ELR (cell line): ENCODE measurements at places on chromosomes 7 and 10.
A peak's percentile ranks its signal among the peaks of the same experiment; 100 is the strongest.

DNA sequence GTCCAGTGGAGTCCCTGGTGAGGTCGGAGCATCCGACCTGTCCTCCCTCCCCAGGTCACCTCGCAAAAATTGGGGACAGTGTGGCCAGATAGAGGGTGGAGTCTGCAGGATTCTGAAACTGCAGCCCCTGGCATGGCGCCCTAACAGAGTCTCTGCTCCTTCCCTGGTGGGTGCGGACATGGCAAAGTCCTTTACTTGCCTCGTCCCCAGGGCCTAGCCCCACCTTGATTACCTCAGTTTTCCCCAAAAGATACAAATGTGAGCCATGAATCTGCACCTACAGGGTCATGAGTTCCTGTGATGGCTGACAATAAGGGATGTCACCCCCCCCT, 47.7 kb downstream of the NPVF start:
- DNase-seq: no peak

DNA sequence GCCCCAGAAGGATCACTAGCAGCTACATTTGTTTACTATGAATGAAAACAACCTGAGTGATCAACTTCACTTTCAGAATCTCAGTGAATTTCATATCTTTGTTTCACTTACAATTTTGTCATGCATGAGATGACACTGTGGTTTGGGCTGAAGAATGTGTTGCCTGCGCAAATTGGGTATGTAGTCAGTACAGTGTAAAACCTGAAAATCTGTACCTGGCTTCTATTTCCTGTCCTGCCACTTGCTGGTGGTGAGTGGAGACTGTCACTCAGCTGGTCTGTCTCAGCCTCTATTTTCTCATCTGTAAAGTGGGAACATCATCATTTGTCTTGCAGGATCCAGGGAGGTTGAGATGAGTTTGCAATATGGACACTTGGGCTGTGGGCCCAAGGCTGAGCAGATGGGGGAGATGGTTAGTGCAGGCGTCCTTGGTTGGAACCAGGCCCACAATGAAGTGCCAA, 118.0 kb downstream of the WDFY4 start:
- no peak for DNase-seq

DNA sequence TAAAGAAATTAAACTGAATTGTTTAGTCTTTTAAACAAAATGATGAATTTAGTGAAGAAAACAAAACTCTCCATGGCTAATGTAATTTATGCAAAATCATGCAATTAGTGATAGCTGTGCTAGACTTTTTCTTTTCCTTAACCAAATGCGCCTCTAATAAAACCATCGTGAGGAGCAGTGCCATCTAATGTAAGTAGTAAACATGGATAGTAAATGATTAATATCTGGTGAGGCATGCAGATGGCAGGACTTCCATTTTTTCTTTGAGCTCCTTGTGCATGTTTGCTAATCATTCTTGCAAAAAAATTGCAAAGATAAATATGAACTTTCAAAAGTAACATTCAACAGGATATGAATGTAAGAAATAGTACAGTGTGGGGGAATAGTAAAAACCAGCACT, 2.3 kb downstream of the INSYN2A start:
- DNase-seq: no peak

DNA sequence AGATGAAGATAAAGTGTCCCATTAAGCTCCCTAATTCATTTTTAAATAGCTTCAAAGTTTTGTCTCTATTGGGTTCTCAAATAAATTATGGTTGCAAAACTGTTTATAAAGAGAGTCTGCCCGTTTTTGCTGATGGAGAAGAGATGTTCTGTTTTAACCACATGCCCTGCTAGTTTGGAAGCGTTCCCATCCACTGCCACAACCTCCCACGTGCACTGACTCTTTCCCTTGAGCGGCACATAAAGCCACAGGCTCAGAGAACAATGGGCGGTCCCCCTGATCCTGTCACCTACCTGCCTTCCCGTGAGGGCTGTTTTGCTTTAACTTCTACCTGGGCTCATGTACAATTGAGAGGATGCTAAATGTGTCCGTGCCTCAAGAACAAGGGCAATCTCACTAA, 65.5 kb downstream of the CPVL start:
- no peak for DNase-seq

- no peak for DNase-seq
These were observed 779.9 kb downstream of the GRM8 start for GRCh38 chr7:126472825-126473224.

DNA sequence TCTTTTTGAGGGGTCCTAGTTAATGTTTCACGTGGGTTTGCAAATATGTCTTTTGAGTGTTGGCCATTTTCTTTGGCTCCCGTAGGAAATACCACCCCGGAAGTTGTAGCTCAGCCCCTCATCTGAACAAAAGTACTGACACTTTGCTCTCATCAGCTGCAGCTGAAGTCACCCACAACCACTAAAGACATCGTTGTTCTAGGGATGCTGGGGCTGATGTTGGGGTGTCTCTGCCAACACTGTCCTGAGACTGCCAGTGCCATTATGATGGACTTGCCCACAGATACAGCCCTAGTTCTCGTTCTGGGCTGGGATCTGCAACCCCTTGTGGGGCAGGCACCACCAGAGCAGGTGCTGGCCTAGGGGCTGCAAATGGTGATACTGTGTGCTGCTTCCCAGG, 82.6 kb upstream of the ARHGAP21 start:
- DNase-seq: no peak

GRCh38 chr7:137927386-137927785, 74.5 kb downstream of the CREB3L2 start:
- DNase-seq: no peak

DNA sequence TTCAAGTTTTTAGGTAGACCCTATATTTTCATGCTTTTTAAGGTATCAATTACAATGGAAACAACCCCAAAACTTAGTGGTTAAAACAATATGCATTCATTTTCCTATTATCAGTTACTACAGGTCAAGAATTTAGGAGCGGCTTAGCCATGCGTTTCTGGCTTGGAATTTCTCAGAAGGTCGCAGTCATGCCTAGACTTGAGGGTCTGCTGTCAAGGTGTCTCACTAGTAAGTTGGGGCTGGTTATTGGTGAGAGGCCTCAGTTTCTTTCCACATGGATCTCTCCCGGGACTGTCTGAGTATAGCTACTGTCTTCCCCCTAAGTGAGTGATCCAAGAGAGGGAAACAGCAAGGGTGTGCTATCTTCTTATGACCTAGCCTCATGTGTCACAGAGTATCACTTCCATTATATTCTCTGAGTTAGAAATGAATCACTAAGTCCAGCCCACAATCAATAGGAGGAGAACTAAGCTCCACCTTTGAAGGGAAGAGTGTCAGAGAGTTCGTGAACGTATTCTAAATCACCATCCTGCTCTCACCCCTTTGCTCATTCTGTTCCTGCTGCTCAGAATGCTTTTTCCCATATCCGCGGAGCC, 80.5 kb downstream of the RTKN2 start:
- no peak for DNase-seq

DNA sequence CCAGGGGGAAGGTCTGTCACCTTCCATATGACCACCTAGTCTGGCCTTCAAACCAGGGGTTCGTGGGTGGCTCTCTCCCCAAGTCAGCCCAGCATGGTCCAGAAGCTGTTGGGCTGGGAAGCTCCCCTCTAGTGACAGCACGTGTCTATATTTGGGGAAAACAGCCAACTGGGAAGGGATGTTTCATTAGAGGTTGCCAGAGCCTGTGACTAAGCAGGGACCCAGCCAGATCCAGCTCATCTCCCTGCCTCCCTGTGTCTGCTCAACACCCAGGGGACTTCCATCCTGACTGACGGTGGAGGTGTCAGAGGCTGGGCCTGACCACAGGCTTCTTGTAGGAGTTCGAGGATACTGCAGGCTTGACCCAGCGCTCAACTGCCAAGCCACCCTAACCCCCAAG, 10.5 kb downstream of the STYXL1 start:
- peak; percentile 62 for DNase-seq

- no peak for DNase-seq
These were observed 41.0 kb upstream of the PTF1A start for GRCh38 chr10:23151071-23151470.

- peak; percentile 46 for DNase-seq
These were observed 29.1 kb upstream of the LBX1 start for GRCh38 chr10:101258179-101258885.

DNA sequence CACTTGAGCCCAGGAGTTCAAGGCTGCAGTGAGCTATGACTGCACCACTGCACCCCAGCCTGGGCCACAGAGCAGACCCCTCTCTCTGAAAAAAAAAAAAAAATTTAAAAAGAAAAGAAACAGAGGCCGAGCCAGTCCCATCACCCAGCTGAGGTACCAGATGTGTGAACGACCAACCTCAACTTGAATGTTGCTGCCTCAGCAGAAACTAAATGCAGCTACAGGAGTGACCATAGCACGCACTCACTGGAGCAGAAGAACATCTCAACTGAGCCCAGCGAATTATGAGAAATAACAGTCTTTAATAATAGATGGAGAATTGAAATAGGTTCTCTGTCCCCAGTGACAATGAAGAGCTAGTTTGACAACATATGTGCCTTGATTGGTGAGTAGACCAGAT, 53.1 kb upstream of the ST8SIA6 start:
- no peak for DNase-seq

GRCh38 chr7:83575436-83575835, 73.5 kb downstream of the SEMA3E start:
- no peak for DNase-seq

- peak; percentile 50 for DNase-seq
These were observed 1.8 kb downstream of the SLK start for GRCh38 chr10:103968441-103969391.

GRCh38 chr10:114400091-114400490, 4.2 kb downstream of the AFAP1L2 start:
- no peak for DNase-seq

GRCh38 chr10:80253266-80253962, 36.0 kb downstream of the MAT1A start:
- DNase-seq: no peak
